NCI-H774 (cell line): ENCODE measurements at places on chromosomes 11 and 22.

GRCh38 chr11:26985943-26986342 is 8.0 kb upstream of the FIBIN start:
- DNase-seq, result no peak

DNA sequence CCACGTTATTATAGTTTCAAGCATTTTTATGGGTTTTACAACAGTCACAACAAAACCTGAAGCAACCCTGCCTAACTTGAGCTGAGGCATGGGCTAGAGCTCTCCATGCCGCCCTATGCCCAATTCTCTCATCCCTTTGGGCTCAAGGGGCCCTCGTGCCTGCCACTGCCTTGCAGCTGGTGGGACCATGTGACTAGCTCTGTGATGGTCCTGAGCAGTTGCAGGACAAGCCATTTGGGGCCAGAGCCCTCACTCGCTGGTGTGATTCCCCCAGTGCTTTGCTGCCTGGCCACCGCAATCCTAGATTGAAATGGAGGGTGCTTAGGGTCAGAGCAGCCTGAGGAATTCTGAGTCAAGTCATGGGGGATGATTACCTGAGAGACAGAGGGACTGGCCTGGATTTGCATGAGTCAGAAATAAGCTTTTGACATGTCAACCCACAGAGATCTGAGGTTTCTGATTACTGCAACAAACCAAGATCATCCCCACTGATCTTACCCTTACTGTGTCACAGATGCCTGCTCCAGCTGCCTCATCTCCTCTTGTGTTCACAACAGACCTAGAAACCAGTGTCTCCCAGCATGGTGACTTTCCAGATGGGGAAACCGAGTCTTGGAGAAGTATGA is 323.7 kb downstream of the BRD1 start:
- DNase-seq, result no peak

DNA sequence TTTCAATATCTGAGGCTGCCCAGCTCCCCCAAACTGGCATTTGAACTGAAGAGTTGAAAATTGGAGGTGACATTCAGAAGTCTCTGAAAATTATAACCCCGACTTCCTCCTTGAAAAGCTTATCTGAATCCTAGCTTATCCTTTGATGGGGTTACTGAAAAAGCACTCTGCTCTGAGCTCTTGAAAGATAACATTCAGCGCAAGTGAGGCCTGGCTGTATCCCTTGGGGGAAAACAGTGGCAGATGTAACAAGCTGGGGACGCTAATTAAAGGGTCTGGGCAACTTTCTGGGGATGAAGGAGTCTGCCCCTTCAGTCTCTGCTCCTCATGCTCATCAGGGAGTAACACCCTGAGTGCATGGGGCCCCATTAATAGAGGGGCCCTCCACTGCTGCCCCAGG is 402.0 kb upstream of the CADM1 start:
- no peak for DNase-seq

DNA sequence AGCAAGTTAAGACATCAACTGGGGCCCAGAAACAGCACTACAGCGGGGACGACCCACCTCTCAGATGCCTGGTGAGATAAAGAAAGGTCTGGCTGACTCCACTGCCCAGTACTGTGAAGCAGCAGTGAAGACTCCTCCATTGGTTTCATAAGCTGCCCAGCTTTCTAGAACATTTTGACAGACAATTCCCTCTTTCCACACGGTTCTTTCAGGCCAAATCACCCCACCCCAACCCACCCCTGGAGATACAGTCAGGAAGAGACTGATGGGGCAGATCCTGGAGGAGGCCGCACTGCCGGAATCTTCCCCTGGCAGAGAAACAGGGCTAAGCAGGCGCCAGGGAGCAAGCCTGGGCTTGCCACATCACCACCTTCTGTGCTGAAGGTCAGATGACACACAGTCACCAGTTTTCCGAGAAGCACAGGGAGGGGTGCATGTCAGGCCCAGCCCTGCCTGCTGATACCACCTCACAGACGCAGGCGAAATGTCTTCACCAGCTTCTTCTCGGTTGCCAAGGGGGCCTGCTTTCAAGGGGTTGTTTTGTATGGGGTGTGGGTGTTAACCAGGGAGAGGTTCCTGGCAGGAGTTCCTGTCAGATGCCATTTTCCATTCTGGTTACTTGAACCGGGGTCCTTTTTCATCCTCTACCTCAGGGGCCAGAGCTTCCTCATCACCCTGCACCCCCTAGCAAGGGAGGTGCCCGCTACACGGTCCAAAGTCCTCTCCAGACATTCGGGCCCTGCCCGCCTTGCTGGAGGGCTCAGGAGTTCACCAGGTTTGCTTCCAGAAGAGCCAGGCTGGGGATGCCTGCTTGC is 1.4 kb upstream of the NEAT1 start:
- peak; percentile 75 for DNase-seq

DNA sequence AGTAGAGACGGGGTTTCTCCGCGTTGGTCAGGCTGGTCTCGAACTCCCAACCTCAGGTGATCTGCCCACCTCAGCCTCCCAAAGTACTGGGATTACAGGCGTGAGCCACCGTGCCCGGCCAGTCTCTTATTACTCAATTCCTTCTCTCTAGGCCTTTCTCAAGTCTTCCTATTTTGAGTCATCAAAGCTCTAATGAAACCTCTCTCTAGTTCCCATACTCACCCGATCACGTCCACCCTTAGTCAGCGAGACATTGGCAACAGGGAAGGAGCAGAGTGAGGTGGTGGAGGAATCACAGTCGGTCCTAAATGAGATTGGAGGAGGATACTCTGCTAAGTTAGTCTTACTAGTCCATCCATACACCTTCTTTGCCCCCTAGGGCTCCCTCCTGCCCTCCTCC is 5.0 kb downstream of the BSCL2 start:
- no peak for DNase-seq

DNA sequence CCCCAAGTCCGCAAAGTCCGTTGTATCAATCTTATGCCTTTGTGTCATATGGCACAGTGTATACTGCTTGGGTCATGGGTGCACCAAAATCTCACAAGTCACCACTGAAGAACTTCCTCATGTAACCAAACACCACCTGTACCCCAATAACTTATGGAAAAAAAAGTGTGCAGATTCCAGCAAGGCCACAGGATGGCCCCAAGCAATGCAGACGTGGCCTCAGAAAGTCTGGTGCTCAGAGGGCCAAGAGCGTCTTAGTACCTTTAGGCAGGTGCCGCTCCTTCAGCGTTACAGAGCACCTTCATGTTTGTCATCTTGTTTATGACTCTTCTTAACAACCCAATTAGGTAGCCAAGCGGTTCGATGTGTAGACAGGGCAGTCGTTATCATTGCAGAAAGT is 65.3 kb downstream of the PRDM11 start:
- no peak for DNase-seq

DNA sequence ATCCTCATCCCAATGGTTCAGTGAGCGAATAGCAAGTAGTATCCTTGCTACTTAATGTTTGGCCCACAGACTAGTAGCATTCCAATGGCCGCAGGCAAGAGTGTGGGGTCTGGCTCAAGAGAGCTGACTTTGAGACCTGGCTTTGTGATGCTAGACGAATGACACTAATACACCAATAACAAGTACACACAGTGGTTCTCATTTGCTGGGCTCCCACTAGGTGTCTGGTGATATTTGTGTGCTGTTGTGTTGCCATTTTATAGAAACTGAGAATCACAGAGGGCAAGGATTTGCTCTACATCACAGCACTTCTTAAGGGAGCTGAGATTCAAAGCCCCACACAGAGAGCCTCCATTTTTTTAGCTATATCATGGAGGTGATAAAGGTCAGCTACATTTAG is 351.2 kb downstream of the TENM4 start:
- no peak for DNase-seq

DNA sequence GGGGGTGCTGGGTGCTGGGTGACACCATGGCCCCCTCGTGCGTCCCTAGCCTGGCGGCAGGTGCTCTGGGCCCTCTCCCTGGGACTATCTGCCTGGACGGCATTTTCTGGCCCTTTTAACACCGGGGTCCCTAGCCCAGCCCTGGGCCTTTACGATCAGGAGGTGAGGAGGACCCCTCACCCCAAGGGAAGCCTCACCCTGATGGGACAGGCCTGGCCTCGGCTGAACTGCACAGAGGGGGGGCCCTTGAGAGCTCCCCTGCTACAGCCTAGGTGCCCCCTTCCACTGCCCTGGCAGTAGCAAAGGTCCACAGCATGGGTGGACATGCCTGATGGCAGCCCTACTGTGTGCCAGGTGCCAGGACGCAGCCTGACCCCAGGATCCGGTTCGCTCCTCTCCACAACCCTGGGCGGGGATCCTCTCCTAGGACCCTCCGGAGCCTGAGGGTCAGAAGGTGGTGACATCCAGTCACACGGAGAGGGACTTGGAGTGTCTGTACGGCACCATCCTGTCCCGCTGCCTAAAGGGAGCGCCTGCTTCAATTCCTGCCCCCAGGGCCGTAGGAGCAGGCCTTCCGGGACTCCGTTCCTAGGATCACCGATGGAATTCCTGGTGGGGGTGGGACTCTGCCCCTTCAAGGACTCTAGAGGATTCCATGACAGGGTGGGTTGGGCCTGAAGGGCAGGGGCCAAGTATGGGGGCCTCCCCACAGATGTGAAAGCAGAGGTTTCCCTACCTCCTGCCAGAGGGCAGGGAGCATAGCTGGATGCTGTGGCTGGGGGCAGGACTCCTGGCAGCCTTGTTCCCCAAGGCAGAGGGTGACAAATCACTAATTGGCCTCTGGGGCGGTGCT is 33.0 kb upstream of the TH start:
- no peak for DNase-seq

DNA sequence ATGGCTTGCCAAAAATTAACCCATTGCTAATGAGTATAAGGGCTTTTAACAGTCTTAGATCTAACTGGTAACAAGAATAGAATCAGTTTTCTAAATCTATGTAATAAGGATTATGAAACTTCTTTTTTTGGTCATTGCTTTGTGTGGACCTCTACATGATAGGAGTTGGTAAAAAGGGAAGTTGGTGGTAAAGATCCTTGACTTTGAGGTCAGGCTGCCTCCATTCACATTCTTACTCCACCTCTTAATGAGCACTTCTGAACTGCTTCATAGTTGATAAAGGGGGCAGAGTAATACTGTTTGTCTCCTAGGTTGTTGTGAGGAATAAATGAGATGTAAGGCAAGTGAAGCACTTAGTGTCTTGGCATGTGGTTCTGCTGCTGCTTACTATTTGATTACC is 10.6 kb downstream of the EIF3M start:
- no peak for DNase-seq

- no peak for DNase-seq
Observed at GRCh38 chr11:127866109-127866508, 721.2 kb downstream of the ETS1 start.

- DNase-seq, result no peak
Observed at GRCh38 chr11:116935089-116935488, 97.7 kb upstream of the APOA1 start.
